ENCODE measurements at places on chromosomes 1 and 21.
A peak's percentile ranks its signal among the peaks of the same experiment; 100 is the strongest.

DNA sequence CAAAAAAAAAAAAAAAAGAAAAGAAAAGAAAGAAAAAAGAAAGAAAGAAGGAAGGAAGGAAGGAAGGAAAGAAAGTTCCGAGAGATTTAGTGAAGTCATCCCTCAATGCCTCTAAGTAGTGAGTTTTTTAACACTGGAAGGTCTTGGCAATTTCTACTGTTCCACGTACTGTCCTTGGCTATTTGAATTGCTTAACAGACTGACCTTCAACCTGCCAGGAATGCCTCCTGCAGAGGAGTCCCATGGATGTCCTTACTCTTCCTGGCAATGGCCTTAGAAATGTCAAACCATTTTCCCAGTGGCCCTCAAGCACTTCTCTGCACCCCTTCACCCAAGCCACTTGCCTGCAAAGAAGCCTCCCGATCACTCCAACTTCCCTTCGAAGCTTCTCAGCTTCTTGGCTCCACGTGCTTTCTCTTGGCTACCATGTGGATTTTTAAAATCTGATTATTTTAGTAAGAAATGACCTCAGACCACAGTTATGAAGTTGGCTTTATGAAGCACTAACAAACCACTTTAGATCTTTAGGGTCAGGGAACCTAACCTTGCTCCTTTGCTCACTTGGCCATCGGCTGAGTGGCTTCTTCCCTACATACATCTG lies 43.7 kb upstream of the ABCG1 start:
- DNase-seq = no peak

DNA sequence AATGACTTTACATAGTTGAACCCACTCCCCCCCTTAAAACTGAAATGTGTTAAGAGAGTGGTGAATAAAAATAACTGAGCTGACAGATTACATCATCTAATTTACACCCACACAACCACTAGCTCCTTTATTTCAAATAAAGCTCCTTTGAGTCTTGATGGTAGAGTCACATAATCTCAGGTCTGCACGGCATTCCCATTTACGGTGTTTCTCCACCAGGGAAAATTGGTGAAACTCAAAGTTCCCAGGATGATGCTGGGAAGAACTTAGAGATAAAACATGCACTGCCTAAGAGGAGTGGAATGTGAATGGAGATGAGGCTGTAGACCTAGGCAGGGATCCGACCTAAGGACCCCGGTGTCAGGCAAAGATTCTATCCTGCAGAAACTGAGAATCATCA lies 727.8 kb upstream of the ADAMTS5 start:
- DNase-seq = no peak

DNA sequence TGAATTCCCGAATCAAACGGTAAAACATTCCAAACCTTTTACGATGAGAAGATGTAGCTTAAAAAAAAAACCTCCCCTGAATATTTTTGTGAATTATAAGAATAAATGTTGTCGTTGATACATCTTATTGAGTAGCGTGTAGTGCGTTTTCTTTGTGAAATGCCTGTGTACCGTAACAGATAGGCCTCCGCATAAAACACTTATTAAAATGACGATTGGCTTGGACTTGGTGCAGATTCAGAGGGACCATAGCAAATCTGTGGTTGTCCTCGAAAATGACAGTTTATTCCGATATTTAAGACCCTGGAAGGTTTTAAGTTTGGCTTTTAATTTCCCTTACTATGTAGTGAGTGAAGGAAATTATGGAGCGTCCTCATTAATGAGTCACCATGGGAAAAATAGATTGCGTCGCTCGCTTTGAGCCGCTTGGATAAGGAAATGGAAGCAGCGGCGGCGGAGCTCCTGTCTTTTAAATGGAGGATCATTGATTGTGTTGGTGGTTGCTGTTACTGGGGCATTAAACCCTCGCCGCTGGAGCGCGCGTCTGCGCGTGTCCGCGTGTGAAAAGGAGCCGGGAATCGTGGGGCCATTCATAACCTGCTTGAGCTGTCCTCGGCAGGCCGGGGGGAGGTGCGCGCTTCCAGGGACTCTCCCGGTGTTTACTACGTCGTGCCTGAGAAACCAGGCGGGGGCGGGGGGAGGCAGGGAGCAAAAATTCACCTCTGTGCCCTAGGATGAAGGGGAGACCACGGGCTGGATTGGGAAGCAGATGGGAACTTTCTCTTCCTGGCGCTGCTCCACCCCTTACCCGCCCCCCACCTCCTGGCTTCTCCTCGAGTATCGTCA lies 1.6 kb downstream of the SPEN start:
- DNase-seq = peak; percentile 68

GRCh38 chr1:183914276-183914675 lies 109.4 kb downstream of the RGL1 start:
- no peak for DNase-seq

DNA sequence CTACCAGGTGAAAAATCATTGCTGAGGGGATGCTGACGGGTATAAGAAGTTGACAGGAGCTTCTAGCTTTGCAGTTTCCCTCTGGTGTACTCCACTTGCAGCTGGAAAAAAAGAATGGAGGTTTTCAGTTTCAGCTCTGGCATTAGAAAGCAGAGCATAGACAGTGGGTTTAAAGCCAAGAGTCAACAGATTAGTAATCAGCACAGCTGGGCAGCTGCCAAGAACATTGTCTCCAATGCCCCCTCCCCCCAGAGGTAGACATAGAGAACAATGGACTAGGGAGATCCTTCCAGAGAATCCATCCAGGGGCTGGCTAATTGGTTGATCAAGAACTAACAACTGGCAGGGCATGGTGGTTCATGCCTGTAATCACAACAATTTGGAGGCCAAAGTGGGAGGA lies 10.1 kb upstream of the ZBTB8B start:
- DNase-seq = peak; percentile 35

- no peak for DNase-seq
Observed at GRCh38 chr1:192443616-192444015, 126.8 kb downstream of the RGS21 start.

DNA sequence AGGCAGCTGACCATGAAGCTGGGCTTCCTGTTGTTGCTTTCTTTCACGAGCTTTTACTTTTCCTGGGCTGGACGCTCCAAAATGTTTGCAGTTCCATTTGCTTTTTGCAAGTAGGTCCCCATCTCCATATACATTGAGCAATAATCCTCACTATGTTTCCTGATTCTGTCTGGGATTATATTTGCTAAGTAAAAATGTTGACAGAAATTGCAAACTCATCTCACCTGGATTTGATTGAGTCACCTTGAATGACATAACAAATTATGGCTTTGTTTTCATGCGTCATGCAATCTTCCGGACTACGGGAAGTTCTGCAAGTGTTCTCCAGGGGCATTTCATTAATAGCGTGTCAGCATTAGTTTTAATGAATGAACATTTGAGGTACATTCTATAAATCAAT lies 18.9 kb downstream of the ATP5PO start:
- no peak for DNase-seq

GRCh38 chr1:41891199-41891896 lies 27.4 kb downstream of the HIVEP3 start:
- peak; percentile 42 for DNase-seq

DNA sequence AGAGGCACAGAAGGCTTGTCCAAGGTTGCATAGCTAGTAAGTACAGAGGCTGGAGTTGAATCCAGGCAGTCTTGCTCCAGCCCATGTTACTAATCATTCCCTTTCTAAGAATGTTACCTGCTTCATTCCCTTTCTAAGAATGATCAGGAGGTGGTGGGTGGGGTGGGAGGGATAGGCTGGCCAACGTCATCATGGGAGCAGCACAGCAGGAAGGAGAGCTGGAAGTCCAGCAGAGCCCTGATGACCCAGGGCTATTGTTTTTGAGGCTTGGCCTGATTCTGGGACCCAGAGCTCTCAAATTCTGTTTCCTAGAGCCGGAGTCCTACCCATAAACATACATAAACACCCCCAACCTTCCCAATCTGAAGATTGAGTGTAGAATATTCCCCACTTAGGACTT lies 11.8 kb upstream of the CSF1 start:
- DNase-seq = no peak

DNA sequence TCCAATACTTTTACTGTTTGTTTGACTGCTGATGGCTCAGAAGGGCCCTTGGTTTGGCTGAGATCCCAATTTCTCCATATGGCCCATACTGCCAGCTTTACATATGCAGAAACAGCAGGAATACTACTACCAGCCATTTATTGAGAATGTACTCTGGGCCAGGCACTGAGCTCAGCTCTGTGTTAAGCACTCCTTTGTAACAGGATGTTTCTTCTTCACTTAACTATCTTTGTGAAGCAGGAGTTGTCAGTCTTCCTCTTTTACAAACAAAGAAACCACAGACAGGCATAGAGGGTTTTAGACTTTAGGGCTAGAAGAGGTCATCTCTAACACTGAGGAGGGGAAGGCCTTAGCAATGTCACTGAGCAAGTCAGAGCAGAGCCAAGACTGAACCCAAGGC lies 8.3 kb downstream of the HMGCL start:
- DNase-seq = no peak

- DNase-seq = no peak
Observed at GRCh38 chr1:26833432-26834405, 7.2 kb downstream of the ZDHHC18 start.

- no peak for DNase-seq
Observed at GRCh38 chr1:33170351-33171274, 11.2 kb downstream of the TRIM62 start.

DNA sequence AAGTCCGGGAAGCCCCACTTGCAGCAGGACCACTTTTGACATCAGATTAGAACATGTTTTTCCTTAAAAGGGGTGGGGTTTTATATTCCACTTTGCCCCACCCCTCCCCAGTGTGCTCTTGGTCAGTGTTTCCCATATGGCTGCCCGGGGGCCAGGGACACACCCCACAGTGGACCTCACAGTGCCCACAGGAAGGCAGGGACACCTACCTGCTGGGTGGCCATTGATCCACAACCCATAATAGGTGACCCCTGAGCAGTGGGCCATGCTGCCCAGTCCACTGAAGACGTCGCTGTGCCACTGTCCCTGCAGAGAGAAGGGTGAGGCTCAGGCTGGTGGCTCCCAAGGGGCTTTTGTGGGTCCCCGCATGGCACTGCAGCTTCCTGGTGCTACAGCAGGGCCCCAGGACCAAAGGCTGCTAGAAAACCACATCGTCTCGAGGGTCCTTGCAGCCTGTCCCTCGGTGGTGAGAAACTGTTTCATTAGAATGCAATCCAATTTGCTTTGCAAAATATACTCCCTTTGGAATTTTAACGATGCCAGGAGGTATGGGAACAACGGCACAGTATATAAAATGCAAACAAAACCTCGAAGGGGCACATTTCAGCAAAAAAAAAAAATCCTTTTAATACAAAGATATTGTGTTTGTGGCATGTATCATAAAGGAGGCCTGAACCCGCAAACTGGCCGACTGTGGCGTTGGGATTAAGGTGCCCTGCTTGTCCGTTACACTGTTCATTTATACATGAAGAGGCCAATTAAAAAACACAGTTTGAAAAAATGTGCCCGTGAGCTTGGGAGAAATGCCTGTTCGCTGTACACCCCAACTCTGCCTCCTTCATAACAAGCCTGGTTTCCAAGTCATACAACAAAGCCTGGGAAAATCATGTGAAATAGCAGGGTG lies 16.9 kb downstream of the MORN1 start:
- DNase-seq = no peak

DNA sequence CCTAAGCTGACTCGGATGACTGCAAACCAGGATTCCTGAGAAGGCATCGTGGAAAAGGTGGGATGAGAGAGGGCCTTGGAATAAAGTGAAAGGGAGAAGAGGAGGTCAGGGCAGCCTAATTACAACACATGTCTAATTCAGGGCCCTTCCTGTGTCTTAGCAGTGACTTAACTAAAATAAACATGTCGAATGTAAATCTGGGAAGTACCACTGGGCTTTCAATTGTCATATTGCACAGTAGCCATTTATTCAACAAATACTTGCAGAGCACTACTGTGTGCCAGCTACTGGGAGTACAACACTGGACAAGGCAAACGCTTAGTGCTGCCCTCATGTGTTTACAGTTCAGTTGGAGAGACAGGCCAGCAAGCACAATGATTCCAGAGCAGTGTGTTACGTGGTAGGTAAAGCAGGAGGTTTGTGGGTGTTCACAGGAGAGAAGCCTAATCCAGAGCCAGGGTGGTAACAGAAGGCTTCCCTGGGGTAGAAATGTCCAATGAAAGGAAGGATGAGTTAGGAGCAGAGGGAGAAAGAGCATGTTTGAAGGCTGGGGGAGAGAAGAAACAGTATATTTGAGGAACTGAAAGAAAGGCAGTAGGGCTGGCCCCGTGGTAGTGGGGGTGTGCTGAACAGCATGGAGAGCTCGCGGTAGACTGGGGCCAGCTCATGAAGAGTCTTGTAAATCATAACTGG lies 38.0 kb upstream of the RASAL2 start:
- DNase-seq = no peak

GRCh38 chr1:98870959-98871903 lies 133.4 kb downstream of the PLPPR5 start:
- DNase-seq = peak; percentile 11

GRCh38 chr1:20486457-20487235 lies 636 bp upstream of the CAMK2N1 start:
- DNase-seq = peak; percentile 89

GRCh38 chr1:10634428-10635084 lies 159.8 kb downstream of the PEX14 start:
- DNase-seq = peak; percentile 54

DNA sequence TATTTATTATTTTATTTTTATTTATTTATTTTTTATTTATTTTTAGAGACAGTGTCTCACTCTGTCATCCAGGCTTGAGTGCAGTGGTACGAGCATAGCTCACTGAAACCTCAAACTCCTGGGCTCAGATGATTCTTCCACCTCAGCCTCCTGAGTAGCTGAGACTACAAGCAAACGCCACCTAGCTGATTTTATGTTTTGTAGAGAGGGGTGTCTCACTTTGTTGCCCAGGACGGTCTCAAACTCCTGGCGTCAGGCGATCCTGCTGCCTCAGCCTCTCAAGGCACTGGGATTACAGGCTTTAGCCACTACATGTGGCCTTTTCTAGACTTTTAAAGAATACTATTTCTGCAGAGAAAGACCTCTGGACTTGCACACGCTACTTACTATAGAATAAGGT lies 61.3 kb upstream of the C1orf53 start:
- DNase-seq = no peak

- DNase-seq = no peak
Observed at GRCh38 chr21:37849506-37850102, 66.7 kb downstream of the KCNJ6 start.

DNA sequence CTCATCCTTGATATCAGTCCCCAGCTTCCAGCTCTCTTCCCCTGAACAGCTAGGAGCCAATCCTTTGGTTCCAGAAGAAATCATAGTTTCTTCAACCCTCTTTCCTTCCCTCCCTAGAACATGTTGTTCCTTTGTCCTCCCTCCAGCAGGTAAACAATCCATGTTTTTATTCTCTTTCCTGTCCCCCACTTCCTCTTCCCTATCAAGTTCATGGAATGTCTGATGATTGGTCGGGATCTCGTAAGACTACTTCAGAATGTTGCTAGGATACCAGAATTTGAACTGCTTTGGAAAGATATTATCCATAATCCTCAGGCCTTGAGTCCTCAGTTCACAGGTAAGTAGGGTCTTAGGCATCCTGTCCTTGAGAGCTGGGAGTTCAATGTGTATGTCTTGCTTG lies 23.1 kb upstream of the SLC27A3 start:
- no peak for DNase-seq

- no peak for DNase-seq
Observed at GRCh38 chr1:47940326-47940725, 56.9 kb downstream of the TRABD2B start.
